Fibroblast of upper back skin (primary cell): ENCODE measurements at places on chromosomes 12 and 14.

DNA sequence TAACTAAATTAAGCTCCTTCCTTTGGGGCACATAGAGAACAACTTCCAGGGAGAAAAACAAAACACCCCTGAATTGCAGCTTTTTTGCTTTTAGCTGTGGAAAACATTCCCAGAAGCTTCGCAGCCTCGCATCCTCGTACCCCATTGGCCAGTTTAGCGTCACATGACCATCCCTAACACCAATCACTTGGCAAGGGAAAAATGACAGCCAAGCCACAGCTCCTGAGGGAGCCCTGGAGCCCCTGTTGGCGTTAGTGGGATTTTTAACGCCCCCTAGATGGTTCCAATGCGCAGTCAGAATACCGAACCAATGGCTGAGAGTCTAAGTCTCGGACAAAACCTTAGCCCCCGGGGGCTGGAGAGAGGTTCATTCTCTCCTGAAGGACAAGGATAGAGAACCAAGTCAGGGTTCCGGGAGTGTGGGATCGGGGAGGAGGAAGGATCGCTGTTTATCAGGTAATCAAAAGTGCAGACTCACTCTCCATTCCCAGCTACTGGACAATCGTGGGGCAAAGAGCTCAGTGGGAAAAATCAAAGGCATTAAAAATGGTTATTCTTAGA, 135.6 kb upstream of the HIF1A start:
- no peak for DNase-seq

- DNase-seq = no peak
Observed at GRCh38 chr14:59852350-59852749, 18.2 kb downstream of the RTN1 start.

DNA sequence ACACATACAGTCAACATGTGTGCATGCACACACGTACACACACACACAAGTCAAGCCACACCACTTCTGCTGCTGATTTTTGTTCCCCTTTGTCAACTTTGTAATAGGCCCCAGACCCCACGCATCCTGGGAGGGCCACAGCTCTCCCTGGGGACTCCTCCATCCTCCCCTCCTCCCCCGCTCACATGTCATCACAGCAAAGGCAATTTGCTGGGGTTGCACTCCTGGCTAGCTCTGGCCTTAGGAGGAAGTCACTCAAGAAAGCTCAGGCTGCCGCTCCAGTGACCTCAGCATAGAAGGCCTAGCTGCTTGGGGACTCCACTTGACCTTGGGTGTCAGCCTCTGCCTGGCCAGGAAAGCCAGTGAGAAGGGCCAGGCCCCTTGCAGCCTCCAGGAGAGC, 27.2 kb downstream of the NGB start:
- no peak for DNase-seq

GRCh38 chr12:13135371-13136178, 32.1 kb upstream of the GSG1 start:
- peak; percentile 64 for DNase-seq

DNA sequence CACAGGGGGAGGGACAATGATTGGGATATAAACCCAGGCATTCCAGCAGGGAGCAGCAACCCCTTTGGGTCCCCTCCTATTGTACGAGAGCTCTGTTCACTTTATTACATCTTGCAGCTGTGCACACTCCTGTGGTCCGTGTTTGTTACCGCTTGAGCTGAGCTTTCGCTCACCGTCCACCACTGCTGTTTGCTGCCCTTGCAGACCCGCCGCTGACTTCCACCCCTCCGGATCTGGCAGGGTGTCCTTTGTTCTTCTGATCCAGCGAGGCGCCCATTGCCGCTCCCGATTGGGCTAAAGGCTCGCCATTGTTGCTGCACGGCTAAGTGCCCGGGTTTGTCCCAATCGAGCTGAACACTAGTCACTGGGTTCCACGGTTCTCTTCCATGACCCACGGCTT, 64.1 kb downstream of the E2F7 start:
- no peak for DNase-seq

DNA sequence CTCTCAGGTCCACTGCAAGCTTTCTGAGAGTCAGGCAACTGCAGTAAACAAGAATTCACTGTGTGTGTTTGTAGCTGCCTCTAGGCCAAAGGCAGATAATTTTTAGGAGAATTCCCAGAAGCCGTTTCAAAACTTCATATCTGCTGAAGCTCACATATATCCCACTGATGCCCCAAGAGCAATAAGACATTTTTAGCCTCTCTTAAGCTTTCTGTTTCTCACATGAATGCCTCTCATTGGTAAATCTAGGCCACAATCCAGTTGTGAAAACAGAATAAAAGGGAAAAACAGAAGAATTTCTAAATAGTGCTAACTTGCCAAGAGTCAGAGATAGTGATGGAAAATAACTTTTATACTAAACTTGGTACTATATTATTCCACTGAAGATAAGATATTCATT, 48.5 kb upstream of the LIN7A start:
- no peak for DNase-seq
